ENCODE measurements at places on chromosomes 4 and X.
A peak's percentile ranks its signal among the peaks of the same experiment; 100 is the strongest.

DNA sequence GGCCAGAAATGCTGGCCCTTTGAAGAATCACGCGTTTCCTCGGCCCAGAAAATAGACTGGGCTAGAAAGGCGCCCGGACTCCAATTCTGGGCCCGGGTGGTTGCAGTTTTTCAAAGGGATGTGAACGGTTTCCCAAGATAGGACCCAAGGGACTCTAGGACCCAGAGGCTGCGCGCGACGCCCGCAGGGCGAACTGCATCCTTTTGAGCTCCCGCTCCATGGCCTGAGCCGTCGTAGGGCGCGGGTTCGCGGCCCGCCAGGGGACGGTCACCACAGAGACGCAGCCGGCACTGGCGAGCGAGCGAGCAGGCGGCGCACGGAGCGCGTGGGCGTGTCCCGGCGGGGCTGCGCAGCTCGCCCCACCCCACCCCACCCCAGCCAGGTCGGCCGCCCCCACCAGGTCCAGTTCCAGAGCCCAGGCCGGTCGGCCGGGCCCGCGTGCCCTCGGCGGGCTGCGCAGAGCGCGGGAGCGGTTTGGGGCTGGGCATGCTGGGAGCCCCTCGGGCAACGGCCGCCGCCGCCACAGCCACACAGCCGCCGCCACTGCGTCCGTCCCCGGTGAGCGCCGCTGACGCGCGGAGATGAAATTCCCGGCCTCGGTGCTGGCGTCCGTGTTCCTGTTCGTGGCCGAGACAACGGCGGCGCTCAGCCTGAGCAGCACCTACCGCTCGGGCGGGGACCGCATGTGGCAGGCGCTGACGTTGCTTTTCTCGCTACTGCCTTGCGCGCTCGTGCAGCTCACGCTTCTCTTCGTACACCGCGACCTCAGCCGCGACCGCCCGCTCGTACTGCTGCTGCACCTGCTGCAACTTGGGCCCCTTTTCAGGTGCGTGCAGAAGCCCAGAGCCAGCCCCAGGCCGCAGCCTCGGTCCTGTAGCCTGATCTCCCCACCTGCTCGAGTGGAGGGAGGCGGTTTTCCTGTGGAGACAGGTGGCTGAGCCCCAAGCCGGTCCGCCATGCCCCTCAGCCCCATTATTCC is at the start of gene XK:
Gene XK (plus strand): TSS at position 411 of the 979 bp plus-strand sequence. CDS start 171 bp downstream, at position 582.
- peak; percentile 84 for ATAC-seq

DNA sequence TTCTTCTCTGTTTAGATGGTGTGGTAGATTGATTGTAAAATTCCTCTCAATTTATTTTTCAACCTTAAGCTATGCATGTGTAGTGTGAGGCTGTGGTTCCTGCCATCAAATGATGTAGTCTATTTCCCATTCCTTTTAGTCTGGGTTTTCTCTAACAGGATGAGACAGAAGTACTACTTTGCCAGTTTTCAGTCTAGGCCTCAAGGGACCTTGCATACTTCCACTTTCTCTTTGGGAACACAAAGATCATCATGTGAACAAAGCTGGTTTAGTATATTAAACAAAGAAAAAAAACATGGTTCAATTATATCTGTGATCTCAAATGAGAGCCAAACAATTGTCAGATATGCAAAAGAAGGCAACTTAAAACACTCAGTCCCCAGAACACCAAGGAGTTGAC is 1284.0 kb downstream of the RAPGEF2 start:
- no peak for ATAC-seq

DNA sequence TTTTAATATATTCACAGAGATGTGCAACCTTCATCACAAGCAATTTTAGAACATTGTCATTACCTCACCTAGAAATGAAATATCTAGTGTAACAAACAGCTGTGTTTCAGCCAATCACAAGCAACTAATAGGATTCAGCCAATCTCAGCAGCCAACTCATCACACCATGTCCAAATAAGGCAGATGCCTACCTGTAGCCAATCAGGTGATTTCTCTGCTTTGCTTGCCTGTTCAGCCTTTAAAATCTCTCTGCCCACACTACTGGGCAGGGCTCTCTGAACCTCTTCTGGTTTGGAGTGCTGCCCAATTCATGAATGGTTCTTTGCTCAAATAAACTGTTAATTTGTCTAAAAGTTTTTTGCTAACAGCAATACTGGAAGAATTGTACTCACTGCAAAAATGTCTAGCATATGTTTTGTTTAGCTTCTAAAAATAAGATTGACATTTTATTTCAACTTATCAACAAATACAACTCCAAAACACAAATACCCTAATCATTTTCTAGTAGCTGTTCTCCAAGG is 52.4 kb upstream of the IGFBP7 start:
- ATAC-seq: no peak

DNA sequence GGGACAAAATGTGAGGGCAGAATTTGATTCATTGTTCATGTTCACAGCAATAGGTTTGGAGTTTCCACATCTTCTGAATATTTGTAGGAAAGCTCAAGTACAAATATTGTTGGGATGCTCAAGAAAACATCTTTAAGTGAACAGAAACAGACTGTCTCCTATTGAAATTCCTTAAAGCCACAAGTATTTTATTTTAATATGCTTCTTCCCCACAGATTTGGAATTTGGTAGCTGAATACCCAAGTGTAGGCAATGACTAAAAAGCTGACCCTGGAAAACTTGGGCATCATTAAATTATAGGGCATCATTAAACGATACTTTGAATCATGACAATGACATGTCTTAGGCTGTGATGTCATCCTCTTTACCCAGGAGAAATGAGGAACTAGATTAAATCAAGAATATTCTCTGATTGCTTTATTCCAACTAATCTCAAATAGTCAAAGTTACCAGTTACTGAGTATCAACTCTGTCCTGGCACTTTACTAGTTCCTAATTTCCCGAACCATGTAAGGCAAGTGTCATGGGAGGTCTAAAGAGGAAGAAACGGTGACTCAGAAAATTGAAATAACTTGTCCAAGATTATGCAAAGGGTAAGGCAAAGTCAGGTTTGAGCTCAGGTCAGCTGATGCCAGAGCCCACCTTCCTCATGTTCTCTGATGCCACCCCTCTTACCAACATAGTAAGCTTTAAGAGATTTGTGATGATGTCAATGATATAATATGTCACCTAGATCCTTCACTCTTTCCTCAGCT is 223.1 kb upstream of the LEF1 start:
- ATAC-seq: no peak

DNA sequence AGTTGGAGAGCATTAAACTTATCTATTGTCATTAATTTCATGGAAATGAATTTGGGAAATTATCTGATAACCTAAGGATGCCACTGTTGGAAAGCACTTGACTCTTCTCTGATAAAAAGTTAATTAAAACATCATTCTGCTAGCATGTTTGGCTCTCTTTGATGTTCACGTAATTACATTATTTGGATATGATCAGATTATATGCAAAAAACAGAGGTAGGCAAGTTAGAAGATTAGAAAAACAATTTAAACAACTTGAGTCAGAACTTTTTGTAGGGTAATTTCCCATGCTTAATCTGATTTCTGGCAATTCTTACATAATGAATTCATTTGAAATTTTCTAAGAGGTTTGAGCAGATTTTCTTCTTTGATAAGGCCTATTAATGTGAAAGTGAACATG is 882.9 kb downstream of the TRAM1L1 start:
- no peak for ATAC-seq

GRCh38 chr4:175087145-175087544 is 169.0 kb downstream of the ADAM29 start:
- no peak for ATAC-seq

GRCh38 chr4:89469930-89470375 is 162.4 kb upstream of the GPRIN3 start:
- ATAC-seq: peak; percentile 67

DNA sequence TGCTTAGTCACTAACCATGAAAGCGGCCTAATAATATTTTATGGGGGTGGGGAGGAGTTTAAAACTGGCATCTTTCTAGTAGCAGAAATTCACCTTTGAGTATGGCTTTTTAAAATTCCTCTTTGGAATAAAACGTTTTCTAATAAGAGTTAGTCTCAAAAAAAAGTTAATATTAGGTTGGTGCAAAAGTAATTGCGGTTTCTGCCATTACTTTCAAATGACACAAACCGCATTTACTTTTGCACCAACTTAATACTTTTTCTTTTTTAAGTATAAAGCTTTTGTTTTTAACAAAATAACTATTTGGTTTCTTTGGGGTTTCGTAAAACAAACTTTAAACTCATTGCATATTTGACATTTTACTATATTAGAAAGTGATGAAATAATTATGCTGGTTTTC is 68.4 kb downstream of the FBXO8 start:
- ATAC-seq: no peak

GRCh38 chrX:20529711-20530110 is 263.0 kb upstream of the RPS6KA3 start:
- ATAC-seq: no peak

GRCh38 chr4:931194-931959 is 739 bp downstream of the GAK start:
- ATAC-seq: peak; percentile 26

DNA sequence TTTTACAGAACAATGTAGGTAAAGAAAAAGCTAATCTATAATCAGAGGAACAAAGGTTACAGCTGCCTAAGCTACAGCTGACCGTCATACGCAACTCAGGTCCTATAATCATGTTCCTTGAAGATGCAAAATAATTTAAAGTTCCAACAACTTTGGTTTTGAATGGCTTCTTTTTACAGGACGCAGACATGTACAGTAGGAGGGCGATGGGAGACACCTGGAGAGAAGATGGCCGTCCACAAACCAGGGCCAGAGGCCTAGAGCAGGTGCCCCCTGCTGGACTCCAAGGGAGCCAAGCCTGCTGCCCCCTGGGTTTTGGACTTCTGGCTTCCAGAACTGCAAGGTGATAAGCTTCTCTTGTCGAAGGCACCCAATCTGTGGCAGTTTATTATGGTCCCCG is 10.6 kb downstream of the HGFAC start:
- ATAC-seq: no peak

- ATAC-seq: no peak
Measured at GRCh38 chrX:114006664-114007063, 577.2 kb upstream of the HTR2C start.

- ATAC-seq: peak; percentile 57
Measured at GRCh38 chr4:15778289-15779241, at the start of gene CD38. Gene CD38, plus strand, starts transcription at chr4:15778328. Its CDS starts 87 bp downstream, at chr4:15778415.

DNA sequence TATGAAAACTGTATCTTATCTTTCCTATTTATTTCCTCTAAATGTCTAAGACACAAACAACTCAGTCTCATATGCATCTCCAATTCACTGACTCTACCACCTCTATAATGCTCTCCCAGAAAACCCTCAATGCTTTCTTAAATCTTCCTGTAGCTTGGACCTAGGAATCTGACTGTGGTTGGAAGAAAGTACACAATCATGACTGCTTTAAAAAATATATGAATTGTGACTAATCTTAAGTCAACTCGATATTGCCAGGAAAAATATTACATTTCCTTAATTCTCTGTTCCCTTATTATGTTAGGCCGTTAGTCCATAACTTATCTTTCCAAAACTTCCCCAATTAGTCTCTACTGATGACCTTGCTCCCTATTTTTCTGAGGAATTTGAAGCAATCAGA is 87.0 kb downstream of the SPCS3 start:
- no peak for ATAC-seq

DNA sequence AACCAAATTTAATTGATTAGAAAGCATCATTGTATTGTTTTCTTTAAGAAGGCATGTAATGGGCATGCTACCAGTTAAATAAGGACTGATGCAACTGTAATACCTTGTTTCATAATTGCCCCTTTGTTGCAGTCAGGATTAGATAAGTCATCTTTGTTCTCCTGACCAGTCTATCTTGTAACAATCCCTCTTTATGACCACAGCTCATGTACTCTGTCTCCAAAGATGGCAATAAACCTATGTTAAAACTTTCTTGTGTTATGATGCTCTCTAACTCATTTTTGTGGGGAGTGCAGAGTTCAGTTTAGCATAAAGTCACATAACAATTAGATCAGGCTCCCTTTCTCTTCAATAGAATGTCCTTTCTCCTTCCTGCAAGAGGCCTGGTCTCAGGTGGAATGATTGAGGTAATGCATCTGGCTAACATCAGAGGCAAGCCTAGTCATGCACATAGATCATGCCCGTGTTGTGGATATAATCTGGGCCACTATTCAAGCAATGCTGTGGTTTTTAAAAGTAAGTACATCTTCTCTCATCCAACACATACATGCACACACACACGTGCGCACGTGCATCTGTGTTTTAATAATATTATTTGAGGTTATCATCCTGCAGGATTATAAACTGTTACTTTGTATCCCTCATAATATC is 45.6 kb downstream of the TMEM154 start:
- peak; percentile 75 for ATAC-seq

GRCh38 chr4:153067376-153067775 is 131.3 kb downstream of the FHDC1 start:
- ATAC-seq: no peak

- ATAC-seq: no peak
Measured at GRCh38 chr4:132998585-132999230, 150.4 kb upstream of the PCDH10 start.

- no peak for ATAC-seq
Measured at GRCh38 chr4:21952549-21952948, 4.0 kb upstream of the KCNIP4 start.

DNA sequence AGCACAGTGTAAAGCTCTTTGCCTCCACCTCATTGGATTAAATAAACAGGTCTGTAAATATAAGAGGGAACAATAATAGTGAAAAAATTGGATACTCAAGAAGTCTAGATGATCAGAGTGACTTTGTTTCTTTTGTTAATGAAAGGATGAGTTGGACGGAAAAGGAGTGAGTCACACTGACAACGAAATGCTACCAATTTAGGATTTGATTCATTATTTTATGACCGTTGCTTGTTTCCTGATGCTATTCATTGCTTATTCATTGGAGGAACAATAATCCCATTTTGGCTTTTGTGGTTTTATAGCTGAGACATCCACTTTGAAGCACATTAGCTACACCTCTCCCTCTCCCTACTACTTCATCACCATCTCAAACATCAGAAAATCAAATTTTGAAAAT is 74.4 kb upstream of the DYNLT3 start:
- ATAC-seq: peak; percentile 45

- peak; percentile 25 for ATAC-seq
Measured at GRCh38 chr4:55036405-55036804, 89.0 kb downstream of the KDR start.

DNA sequence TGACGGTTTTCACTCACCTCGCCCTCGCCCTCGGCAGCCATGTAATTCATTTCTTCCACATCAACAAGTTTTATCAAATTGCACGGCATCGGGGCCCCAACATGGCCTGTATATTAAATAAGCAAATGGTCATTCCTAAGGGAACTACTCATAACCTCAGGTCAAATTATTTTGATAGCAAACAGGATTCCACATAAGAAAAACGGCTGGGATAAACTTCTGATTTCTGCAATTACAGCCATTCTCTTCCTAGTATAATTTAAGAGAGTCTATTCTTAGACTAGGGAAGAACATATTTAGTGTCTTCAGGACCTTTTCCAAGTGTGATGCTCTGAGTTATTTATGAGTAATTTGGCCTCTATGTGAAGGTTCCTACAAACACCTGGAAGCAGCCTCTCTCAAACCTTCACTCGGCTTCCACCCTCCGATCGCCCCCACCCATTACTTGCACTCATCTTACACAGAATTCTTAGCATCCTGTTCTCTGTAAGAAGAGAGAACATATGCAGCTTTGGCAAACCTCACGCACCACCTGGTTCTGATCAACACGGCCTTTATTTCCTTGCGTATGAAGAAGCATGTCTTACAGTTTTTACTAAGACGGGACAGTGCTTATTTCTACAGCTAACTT is 29.4 kb upstream of the CENPU start:
- no peak for ATAC-seq
